ENCODE measurements at places on chromosomes 1 and 21.

GRCh38 chr1:172549621-172550280 is 16.8 kb downstream of the SUCO start:
- no peak overlapping the region for H3K4me3 ChIP-seq
- no peaks in the 10 kb centered on the region for H3K27me3 ChIP-seq
- peaks cover 2% of the 10 kb centered on the region for H3K36me3 ChIP-seq
- no peak for DNase-seq
- H3K27ac ChIP-seq, result peak overlapping the region; percentile 22

DNA sequence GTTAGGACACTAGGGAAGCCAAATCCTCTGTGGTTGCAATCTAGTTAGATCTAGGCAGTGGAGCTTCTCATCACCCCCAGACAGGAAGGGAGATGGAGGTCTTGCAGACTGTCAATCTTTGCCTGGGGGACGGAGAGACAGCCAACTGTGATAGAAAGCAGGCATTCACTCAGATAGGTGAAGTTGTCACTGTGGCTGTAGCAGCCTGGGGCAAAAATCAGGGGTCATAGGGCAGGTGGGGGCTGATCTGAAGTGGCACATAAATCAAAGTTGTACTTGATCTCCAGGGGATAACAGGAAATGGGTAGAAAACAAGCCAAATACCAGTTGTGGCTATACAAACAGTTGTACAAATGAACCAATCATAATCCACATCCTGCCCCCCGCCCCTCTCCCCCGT is 620.9 kb upstream of the USP24 start:
- H3K36me3 ChIP-seq, result no peaks in the 10 kb centered on the region
- H3K4me1 ChIP-seq, result no peaks in the 10 kb centered on the region
- no peak overlapping the region for H3K4me3 ChIP-seq
- no peak overlapping the region for H3K27ac ChIP-seq
- no peaks in the 10 kb centered on the region for H3K27me3 ChIP-seq

DNA sequence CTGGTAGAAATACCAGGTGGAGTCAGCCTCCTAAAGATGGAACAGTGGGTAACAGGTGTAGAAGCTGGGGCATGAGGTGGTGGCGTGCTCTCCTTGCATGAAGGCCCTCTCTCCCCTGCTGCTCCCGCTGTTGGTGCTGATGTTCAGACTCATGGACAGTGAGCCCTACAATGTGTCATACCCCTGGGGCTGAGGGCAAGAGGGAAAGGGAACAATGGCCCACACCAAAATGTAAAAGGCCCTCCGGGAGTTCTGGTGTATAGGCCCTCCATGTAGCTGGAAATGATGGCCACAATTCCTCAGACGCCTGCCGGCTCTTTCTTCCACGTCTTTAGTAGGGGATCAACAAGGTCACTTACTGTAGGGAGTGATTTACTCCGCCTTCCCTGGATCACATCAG is 194.9 kb downstream of the DYRK1A start:
- H3K27ac ChIP-seq, result no peak overlapping the region
- peaks cover 2% of the 10 kb centered on the region for H3K27me3 ChIP-seq
- no peak for DNase-seq
- H3K36me3 ChIP-seq, result peaks cover 3% of the 10 kb centered on the region
- peaks cover 20% of the 10 kb centered on the region for H3K4me1 ChIP-seq
- no peak overlapping the region for H3K4me3 ChIP-seq

- no peaks in the 10 kb centered on the region for H3K27me3 ChIP-seq
- DNase-seq, result no peak
- no peak overlapping the region for H3K4me3 ChIP-seq
- no peaks in the 10 kb centered on the region for H3K4me1 ChIP-seq
- H3K27ac ChIP-seq, result no peak overlapping the region
Measured at GRCh38 chr1:216766633-216767327, 43.6 kb upstream of the ESRRG start.

DNA sequence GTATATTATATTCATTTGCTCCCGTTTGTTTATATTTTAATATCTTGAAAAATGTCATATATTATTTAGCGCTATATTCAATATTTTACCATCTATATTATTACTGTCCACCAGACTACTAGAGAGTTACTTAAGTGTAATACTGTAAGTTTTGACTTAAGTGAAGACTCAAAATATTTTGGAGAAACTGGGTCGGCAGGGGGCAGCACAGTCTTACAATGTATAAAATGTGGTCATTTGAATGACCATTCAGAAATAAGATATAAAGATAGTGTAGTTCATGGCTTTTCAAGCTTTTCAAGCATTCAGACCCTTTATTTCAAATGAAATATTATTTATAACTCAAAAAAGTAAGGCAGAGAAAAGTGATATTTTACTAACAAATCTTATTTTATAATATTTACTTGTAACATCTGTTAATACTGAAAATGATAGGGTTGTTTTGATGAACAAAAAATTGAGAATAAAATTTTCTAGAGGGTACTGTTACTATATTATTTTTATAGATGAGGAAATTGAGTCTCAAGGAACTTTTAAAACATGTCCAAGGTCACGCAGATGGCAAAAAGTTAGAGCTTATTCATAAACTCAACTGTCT is 89.0 kb upstream of the SERTAD4 start:
- H3K4me3 ChIP-seq, result no peak overlapping the region
- H3K4me1 ChIP-seq, result no peaks in the 10 kb centered on the region
- no peak overlapping the region for H3K27ac ChIP-seq
- peak; percentile 33 for DNase-seq
- no peaks in the 10 kb centered on the region for H3K36me3 ChIP-seq

- DNase-seq, result no peak
- peaks cover 2% of the 10 kb centered on the region for H3K4me1 ChIP-seq
Measured at GRCh38 chr1:197360068-197360467, 92.0 kb downstream of the CRB1 start.

DNA sequence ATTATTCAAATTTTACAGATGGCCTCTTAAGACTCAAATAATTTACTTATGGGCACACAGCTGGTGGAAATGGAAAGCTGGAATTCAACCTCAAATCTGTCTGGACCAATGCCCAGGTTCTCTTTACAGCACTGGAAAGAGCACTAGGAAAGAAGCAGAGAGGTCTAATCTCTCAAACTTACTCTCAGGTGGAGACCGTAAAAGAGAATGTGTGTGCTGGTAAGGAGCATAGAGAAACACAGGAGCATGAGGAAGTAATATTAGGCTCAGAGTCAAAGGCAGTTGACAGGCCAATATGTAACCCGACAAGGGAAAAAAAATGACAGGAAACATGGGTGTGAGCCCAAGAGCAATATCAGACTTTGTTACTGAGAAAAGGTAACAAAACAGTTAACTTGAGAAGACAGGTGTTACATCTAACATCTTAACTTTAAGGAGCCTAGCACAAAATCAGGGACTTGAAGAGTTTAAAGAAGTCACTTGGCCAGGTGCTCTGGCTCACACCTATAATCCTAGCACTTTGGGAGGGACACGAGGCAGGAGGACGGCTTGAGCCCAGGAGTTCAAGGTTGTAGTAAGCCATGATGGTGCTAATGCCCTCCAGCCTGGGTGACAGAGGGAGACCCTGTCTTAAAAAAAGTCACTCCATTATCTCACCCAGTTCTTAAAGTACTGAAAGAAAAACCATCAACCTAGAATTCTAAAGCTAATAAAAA is 20.7 kb downstream of the PPP1R15B start:
- no peaks in the 10 kb centered on the region for H3K27me3 ChIP-seq
- no peak for DNase-seq
- H3K36me3 ChIP-seq, result peaks cover 2% of the 10 kb centered on the region
- no peaks in the 10 kb centered on the region for H3K4me1 ChIP-seq
- H3K27ac ChIP-seq, result no peak overlapping the region

GRCh38 chr21:34962586-34963222 is 86.4 kb downstream of the RUNX1 start:
- H3K36me3 ChIP-seq, result peaks cover 30% of the 10 kb centered on the region
- H3K4me1 ChIP-seq, result peaks cover 25% of the 10 kb centered on the region
- H3K27ac ChIP-seq, result no peak overlapping the region

- H3K36me3 ChIP-seq, result peaks cover 27% of the 10 kb centered on the region
- H3K27ac ChIP-seq, result no peak overlapping the region
- no peaks in the 10 kb centered on the region for H3K27me3 ChIP-seq
- DNase-seq, result no peak
- H3K4me3 ChIP-seq, result no peak overlapping the region
- peaks cover 11% of the 10 kb centered on the region for H3K4me1 ChIP-seq
Measured at GRCh38 chr1:11796036-11796828, 9.5 kb downstream of the MTHFR start.

DNA sequence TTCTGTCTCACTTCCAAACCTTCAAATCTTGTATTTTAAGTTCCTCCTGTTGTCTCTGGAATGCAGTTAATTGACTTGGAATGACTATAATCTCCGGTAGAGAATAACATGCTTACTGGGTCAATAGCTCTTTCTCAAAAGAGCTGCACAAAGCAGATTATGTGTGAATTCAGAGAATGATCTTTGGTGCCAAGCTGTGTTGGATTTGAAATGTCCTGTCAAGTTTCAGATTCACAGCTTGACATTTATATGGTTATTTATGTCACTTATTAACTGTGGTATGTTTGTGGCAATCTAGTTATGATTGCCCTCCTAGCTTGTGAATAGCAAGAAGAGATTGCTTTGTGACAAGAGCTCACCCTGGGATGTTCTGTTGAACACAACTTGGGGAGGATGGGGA is 128.3 kb upstream of the KCNE2 start:
- no peak overlapping the region for H3K4me3 ChIP-seq
- H3K36me3 ChIP-seq, result peaks cover 7% of the 10 kb centered on the region
- no peak overlapping the region for H3K27ac ChIP-seq
- H3K27me3 ChIP-seq, result peaks cover 3% of the 10 kb centered on the region
- DNase-seq, result no peak

- DNase-seq, result peak; percentile 13
- peak overlapping the region; percentile 38 for H3K27ac ChIP-seq
- H3K4me3 ChIP-seq, result peak overlapping the region; percentile 74
Measured at GRCh38 chr1:89757532-89757931, 63.3 kb upstream of the LRRC8D start.

GRCh38 chr1:248686815-248687214 is 15.8 kb downstream of the OR14I1 start:
- peaks cover 1% of the 10 kb centered on the region for H3K27me3 ChIP-seq
- no peak overlapping the region for H3K27ac ChIP-seq
- H3K4me3 ChIP-seq, result no peak overlapping the region

- H3K27me3 ChIP-seq, result peaks cover 23% of the 10 kb centered on the region
- no peak overlapping the region for H3K4me3 ChIP-seq
- H3K36me3 ChIP-seq, result peaks cover 1% of the 10 kb centered on the region
- peaks cover 12% of the 10 kb centered on the region for H3K4me1 ChIP-seq
Measured at GRCh38 chr1:1006305-1007159, 6.6 kb upstream of the HES4 start.

GRCh38 chr1:155006601-155007101 is 4.0 kb downstream of the ZBTB7B start:
- peaks cover 7% of the 10 kb centered on the region for H3K36me3 ChIP-seq
- H3K27ac ChIP-seq, result peak overlapping the region; percentile 88
- H3K27me3 ChIP-seq, result no peaks in the 10 kb centered on the region
- peak overlapping the region; percentile 72 for H3K4me3 ChIP-seq

DNA sequence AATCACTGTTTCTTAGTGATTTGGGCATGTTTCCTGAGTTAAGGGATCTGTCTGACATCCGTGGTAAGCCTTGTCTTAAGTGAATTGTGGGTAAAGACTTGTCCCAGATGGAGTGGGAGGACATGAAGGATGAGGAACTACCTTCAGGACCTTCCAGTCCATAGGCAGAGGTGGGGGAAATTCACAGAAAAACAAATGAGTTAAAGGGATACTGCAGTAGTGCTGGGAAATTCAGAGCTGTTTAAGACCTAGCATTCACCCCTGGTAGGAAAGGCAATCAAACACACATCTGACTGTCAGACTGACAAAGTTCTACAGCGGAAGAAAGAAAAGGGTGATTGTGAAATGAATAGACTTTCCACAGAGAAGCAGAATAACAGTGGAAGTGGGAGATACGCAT is 3.0 kb downstream of the GNAT2 start:
- H3K4me1 ChIP-seq, result peaks cover 30% of the 10 kb centered on the region
- no peak overlapping the region for H3K4me3 ChIP-seq
- H3K27me3 ChIP-seq, result no peaks in the 10 kb centered on the region
- H3K36me3 ChIP-seq, result no peaks in the 10 kb centered on the region

DNA sequence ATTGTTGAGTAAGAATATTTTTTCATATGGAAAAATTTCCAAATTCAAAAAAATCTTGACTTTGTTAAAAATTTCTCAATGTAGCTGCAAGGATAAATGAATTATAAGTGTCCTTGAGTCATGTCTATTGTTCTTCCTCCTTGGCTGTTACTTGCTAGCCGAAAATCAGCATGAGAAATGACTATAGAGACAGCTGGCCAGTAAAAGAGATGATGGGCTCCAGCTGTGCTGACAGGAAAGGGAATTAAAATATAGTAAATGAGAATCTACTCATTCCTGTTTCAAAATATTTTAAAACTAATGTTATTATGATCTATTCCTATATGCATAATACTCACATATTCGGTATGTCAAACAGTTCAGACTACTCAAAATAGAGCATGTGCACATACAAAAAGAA is 1292.6 kb downstream of the BRINP3 start:
- no peaks in the 10 kb centered on the region for H3K4me1 ChIP-seq
- no peaks in the 10 kb centered on the region for H3K27me3 ChIP-seq
- no peak overlapping the region for H3K27ac ChIP-seq
- no peak for DNase-seq

DNA sequence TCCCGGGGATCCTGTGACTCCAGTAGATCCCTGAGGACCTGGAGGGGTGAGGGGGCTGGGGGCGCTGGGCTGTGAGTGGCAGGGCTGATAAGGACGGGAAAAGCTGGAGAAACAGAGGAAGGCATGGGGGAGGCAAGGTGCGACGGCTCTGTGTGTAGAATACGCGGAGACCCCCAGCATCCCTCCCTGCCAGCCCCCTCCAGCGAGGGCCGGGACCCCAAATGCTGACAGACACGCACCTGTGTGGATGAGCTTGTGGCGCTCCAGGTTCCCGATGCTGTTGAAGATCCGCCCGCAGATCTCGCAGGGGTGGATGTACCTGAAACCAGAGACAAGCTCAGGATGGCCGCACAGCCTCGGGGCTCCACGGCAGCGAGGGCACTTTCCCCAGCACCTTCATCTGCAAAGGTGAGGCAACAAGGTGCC is 53.0 kb upstream of the RIPK4 start:
- no peak for DNase-seq
- no peaks in the 10 kb centered on the region for H3K27me3 ChIP-seq
- H3K27ac ChIP-seq, result no peak overlapping the region
- H3K4me3 ChIP-seq, result no peak overlapping the region
- peaks cover 20% of the 10 kb centered on the region for H3K36me3 ChIP-seq
- peaks cover 8% of the 10 kb centered on the region for H3K4me1 ChIP-seq

DNA sequence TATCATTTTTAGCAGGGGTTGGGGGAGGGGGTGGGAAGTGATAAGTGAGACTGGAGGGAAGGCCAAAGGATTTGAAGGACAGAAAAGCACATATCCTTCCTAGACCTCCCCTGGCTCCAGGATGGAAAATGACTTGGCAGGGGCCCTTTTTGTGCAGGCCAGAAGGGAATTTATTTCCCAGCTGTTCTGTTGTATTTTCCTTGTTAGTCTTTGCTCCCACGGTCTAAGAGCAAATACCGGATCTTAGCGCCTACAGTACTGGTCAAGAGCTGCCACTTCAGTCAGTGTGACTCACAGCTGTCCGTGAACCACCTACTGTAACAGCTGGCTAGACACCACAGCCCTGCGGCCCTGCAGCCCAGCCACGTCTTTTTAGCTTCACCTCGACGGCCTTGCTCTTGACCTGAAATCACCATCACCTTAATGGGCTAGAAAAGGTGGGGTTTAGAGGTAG is 51.0 kb upstream of the ERRFI1 start:
- H3K27ac ChIP-seq, result no peak overlapping the region
- H3K4me3 ChIP-seq, result no peak overlapping the region
- DNase-seq, result no peak

All from memory B cell (primary cell).